Gastroesophageal sphincter (tissue), 4 donors: ENCODE measurements at places on chromosomes 7 and 10.

DNA sequence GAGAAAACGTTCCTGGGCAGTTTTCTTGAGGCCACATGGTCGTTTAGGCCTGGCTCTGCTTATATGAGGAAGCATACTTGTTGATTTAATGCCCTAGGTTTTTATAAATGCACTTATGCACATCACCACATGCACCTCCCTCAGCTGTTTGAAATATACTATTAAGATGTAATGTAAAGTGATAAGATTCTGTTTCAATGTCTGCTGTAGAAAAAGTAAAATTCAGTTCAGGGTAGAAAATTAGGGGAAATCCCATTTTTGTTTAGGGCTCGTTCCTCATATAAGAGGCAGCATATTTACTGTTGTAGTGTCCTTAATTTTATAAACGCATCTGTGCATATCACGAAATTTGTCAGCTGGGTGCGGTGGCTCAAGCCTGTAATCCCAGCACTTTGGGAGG is 7.8 kb upstream of the CAMK1D start:
- ATAC-seq = no peak

GRCh38 chr7:108723381-108723814 is 153.7 kb downstream of the DNAJB9 start:
- ATAC-seq = no peak

GRCh38 chr7:117047496-117047895 is 94.2 kb downstream of the ST7 start:
- ATAC-seq = peak; percentile 35

DNA sequence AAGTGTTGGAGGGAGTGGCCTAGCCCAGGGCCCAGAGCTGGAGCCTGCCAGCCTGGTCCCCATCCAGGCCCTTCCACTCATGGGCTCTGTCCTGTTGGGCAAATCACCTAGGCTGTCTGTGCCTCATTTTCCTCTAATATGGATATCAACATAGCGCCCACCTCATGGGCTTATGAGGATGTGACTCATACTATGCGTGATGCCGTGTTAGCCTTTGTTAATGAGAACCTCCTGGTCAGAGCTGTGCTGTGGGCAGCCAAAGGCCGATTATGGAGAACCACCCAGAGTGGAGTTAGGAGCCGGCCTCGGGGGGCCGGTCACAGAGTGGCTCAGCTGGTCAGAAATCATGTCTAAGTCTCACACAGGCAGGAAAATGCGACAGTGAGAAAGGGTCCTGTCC is 306.4 kb downstream of the PAXIP1 start:
- ATAC-seq = no peak

DNA sequence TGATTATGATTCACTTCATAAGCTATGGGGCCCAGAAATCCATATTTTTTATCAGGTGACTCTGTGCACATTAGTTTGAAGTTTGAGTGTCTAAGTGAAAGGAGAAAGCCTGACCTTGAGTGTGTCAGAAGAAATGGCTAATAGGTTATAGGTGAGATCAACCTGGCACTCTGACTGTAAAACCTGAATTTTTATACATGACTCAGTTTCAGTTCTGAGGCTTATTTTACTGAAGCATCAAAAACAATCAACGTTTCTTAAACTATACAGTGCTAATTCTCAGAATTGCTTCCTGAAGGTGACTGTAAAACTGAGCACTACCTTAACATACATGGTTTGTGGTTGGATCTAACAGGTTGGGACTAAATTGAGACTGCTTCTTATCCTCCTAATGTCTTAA is 159.4 kb upstream of the AHR start:
- ATAC-seq = no peak

DNA sequence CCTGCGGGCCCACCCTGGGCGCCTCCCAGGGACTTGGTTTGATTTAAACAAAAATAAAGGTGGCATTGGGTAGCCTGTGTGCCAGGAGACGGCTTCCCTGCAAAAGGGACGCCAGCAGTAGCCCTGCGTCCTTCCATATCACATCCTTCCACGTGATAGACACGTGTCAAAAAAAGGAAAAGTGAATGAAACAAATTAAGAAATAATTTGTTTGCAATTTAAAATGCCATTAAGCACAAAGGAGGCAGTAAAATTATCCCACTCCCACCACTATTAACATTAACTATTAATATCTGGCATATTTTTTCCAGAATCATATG is 7.6 kb downstream of the TACR2 start:
- ATAC-seq = no peak

DNA sequence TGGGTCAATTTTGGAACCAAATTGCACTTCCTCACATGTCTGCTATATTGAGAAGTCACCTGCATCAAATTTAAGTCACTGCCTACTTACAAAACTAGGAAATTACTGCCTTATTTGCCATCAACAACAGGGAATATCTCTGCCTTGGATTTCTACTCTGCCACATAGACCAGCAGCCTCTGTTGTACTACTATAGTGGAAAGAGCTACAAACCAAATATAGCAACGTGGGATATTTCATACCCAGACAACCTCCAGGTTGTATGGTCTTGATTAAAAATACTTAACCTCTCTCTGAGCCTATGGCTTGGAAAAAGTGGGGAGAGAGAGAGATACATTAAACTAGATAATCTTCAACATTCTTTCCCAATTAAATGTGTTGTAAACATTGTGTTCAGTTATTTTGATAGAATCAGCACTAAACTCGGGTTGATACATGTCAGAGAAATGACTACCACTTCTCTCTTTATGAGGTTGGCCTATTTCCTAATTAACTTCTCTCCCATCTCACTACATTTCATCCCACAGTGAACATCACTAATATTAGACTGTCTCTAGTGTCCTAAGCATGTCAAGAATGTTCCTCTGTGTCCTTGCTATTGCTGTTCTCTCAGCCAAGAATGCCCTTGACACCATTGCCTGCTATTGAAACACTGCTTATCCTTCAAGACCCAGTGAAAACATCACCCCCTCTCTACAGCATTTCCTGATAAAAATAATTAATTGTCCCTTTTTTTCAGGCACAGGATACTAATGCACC is 421.2 kb downstream of the IPMK start:
- ATAC-seq = no peak

DNA sequence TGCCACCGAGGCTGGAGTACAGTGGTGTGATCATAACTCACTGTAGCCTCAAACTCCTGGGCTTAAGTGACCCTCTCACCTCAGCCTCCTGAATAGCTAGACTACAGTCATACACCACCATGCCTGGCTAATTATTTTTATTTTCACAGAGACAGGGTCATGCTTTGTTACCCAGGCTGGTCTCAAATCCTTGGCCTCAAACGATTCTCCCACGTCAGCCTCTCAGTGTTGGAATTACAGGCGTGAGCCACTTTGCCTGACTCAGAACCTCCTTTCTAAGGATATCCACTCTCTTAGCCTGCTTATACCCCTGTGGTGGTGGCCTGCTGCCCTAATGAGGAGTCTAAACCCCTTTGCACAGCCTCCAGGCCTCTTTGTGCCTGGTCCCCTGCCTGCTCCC is 4.2 kb upstream of the IGFBP1 start:
- no peak for ATAC-seq

DNA sequence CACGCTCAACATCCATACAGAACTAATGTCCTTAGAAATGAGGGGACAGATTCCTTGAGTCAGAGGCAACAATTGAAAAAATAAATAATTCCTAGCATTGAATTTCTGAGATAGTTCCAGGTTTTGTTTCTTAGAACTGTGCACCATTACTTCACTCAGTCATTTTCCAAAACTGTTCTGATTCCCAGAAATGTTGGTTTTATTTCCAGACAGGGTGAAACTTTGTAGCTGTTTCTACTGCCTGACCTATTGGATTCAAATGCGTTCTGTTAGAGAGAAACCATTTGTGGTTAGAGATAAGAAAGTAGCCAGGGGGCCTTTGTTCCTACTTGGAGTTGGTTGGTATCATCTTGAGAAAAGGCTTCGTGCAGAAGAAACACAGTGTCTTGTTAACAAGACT is 8.1 kb upstream of the DEPP1 start:
- peak; percentile 54 for ATAC-seq

DNA sequence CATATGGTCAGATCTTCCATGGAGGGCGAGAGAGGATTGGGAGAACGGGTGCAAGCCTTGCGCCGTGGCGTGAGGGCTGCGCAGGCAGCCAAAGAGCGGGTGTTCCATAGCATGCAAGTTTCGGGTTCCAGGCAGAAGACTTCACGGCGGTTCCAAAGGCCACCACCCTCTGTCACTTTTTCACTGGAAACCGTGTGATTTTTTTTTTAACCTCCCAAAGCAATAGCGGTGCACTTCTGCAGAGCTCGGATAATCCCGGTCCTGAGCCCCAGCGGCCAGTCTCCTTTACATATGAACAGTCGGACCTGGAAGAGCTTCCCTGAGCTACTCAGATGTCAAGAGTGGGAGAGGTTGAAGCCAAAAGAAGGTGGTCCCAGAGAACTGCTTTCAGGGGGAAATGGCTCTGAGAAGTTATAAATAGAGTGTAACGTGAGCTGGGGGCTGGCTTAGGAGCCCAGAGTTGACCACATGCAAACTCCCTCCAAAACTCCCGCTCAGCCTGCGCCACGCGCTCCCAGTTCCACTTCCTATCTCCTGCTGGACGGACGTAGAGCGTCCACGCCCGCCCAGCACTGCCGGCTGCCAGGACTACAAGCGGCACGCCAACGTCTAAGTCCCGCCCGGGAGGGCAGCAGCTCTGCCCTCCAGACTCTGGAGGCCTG is at the start of gene MEOX2:
Gene MEOX2, minus strand, starts transcription at position 389 of the 662 bp plus-strand sequence. Its CDS starts 281 bp downstream, at position 108.
- peak; percentile 90 for ATAC-seq

DNA sequence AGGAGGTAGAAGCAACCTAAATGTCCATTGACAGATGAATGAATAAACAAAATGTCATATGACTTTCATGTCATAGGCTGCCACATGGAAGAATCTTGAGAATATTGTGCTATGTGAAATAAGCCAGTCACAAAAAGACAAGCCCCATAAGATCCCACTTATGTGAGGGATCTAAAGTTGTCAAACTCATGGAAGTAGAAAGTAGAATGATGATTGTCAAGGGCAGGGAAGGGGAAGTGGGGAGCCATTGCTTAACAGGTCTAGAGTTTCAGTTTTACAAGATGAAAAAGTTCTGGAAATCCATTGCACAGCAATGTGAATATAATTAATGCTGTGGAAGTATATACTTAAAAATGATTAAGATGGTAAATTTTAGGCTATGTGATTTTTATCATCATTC is 229.3 kb upstream of the KMT2E start:
- no peak for ATAC-seq

- no peak for ATAC-seq
These were observed 39.5 kb downstream of the PRPS1L1 start for GRCh38 chr7:17988141-17988540.

DNA sequence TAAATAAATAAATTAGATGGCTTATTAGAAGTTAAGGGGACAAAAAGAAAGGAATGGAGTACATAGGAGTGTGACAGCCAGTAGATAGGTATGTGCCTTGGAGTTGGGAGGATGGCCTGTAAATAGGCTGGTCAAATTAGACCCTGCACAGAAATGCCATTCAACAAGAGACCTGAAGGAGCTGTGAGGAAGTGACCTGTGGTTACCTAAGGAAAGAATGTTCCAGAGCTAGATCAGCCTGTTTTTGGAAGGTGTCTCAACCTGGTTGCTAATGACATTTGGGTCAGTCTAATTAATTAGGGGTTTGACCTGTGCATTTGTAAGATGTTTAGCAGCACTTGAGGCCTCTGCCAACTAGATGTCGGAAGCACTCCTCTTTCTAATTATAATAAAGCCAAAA is 315.3 kb upstream of the PLXDC2 start:
- ATAC-seq = peak; percentile 45

GRCh38 chr7:30733691-30734090 is 18.2 kb upstream of the INMT start:
- ATAC-seq = no peak

GRCh38 chr10:76981251-76981650 is 656.4 kb downstream of the KCNMA1 start:
- ATAC-seq = no peak

DNA sequence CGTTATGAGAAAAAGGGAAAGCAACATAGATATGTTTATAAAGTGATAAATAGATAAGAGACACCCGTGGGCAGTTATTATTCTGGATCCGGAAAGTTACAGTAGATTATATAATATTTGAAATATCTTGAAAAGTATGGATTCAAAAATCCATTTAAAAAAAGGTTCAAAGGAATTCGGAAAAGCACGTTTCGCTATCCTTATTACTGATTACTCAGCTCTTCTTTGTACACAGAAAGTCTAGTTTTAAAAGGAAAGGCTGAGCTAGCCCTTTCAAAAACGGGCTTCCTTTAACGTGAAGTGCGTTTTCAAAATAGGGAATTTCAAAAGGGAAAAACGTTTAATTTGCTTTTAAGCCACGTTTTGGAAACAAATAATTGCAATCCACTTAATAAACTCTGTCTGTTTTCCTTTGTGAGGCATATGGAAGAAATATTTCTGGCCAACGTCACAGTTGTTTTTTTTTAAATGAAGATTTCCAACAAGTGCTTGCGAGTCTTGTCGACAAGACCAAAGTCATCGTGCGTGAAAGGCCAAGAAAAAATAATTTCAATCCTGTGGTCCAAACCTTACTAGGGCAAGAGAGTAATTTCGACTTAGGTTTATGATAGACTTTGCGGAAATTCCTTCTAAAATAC is 2.2 kb upstream of the SKIDA1 start:
- ATAC-seq = no peak

GRCh38 chr7:77738871-77739270 is 42.6 kb downstream of the RSBN1L start:
- ATAC-seq = no peak

DNA sequence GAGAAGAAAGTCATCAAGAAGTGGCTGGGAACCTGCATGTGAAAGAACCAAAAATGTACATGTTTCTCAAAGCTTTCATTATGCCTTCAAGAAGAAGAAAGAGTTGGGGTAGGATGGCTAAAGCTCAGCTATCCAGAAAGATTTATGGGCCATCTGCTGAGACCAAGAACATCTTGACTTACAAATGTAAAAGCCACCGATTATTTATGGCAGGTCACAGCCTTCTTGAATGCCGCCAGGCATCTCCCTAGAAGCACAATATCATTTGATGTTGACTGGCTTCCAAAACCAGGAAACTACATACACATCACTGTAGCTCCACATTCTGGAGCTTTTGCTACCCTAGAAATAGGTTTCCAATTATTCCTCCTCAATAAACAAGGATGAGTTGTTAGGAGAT is 254.2 kb upstream of the AOAH start:
- ATAC-seq = no peak

DNA sequence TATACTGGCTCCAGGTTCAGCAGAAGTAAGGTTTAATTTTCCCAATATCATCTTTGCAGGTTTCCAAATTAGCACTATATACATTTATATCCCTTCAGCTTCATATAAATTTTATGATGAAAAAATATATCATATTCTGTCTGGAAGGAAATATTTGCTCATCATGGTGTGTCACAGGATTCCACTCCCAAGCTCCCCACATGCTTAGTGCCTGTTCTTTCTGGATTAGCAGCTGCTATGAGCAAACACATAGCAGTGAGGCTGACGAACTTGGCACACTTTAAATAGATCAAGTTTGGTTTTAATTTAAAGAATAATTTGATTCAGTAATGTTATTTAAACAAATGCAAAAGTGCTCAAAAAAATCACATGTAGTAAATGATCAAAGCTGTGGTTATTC is 251.9 kb downstream of the AGMO start:
- ATAC-seq = no peak

- peak; percentile 95 for ATAC-seq
These were observed 15.8 kb upstream of the CAMK1D start for GRCh38 chr10:12333380-12334185.
